ENCODE measurements at places on chromosomes 11 and 22.

GRCh38 chr22:32858121-32858703 is 56.7 kb downstream of the TIMP3 start:
- DNase-seq, result no peak

- DNase-seq, result no peak
Observed at GRCh38 chr22:21866833-21867527, 465 bp downstream of the MAPK1 start.

- DNase-seq, result peak; percentile 64
Observed at GRCh38 chr11:133834682-133835592, 10.4 kb downstream of the SPATA19 start.

DNA sequence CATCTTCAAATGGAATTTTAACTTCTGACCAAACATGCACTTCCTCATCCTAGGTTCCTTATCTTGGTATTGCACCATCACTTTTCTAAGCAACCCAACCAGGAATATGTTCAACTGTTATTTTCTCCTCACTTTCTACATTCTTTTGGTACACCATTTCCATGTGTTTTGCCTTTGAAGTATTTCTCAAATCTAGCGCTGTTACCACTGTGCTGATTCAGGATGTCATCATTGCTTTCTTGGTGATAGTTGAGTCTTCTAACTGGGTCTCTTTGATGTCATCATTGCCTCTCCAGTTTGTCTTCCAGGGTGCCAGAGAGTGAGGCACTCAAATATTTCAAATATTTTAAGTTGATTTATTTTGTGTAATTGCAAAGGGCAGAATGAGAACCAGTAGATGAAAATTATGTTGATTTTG is 47.5 kb downstream of the HORMAD2 start:
- DNase-seq, result peak; percentile 76

DNA sequence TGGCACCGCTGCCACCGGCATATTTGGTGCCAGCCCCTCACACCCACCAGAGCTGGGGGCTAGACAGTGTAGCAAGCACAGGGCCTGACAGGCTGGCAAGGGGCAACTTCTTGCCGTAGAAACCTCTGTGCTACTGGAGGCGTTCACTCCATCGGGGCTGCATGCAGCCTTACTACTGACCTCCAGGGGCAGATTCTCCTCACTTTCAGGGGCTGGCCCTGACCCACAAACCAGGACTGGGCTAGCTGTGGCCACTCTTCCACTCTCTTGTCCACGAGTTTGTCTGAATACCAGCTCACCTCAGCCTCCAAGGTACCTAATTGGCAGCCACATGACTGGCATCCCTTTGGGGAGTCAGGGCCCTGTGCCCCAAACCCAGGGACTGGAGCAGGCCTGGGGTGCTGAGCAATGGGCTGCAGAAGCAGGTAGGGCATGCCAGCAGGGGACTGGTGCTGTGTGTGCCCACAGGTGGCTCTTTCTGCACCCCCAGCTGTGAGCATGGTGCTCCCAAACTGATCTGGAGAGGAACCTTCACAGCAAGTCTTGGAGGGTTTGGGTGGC is 2.1 kb upstream of the LMO1 start:
- no peak for DNase-seq

GRCh38 chr11:100584201-100584985 is 102.7 kb upstream of the ARHGAP42 start:
- no peak for DNase-seq

DNA sequence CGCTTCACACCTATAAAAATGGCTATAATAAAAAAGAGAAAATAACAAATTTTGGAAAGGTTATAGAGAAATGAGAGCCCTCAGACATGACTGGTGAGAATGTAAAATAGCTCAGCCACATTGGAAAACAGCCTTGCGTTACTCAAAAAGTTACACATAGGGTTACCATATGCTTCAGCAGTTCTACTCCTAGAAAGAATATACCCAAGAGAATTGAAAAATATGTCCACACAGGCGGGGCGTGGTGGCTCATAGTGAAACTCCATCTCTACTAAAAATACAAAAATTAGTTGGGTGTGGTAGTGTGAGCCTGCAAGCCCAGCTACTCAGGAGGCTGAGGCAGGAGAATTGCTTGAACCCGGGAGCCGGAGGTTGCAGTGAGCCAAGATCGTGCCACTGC is 7.6 kb upstream of the JHY start:
- DNase-seq, result peak; percentile 17

- DNase-seq, result peak; percentile 8
Observed at GRCh38 chr22:44424867-44425693, 73.0 kb downstream of the RTL6 start.

- DNase-seq, result no peak
Observed at GRCh38 chr11:8354622-8355415, 91.1 kb upstream of the LMO1 start.

DNA sequence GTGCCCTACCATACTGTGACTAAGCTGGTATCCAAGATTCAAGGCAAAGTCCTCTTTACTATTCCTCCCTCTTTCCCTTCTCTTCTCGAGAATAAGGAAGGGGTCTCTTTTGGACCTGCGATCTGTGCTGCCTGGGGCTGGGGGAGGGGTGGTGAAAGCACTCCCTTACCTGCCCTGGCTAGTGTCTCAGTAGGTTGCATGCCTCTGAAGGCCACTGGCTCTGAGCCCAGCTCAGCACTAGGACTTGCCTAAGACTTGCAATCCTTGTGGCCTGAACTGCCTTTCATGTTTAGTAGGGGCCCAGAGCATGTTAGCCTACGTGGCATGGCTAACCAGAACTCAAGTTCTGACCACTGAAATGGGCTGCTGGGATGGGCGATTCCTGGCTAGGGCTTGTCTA is 13.0 kb upstream of the REXO2 start:
- DNase-seq, result no peak

- DNase-seq, result no peak
Observed at GRCh38 chr11:60594998-60595642, 79.9 kb downstream of the MS4A13 start.

DNA sequence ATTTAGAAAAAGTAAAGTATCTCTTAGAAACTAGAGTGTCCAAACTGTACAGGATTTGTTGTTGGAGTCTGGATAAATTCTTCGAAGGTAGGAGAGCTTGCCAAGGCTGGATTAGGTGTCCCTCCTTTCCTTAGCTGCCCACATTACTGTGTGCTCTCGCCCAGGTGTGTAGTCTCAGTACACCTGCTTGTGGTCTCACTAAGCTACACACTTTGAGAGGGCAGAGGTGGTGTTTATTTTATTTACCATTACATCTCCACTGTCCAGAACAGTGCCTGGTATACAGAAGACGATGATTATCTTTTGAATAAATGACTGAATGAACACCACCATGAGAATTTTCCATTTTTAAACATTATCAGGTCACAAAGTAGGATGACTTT is 36.5 kb downstream of the VSIG10L2 start:
- no peak for DNase-seq

DNA sequence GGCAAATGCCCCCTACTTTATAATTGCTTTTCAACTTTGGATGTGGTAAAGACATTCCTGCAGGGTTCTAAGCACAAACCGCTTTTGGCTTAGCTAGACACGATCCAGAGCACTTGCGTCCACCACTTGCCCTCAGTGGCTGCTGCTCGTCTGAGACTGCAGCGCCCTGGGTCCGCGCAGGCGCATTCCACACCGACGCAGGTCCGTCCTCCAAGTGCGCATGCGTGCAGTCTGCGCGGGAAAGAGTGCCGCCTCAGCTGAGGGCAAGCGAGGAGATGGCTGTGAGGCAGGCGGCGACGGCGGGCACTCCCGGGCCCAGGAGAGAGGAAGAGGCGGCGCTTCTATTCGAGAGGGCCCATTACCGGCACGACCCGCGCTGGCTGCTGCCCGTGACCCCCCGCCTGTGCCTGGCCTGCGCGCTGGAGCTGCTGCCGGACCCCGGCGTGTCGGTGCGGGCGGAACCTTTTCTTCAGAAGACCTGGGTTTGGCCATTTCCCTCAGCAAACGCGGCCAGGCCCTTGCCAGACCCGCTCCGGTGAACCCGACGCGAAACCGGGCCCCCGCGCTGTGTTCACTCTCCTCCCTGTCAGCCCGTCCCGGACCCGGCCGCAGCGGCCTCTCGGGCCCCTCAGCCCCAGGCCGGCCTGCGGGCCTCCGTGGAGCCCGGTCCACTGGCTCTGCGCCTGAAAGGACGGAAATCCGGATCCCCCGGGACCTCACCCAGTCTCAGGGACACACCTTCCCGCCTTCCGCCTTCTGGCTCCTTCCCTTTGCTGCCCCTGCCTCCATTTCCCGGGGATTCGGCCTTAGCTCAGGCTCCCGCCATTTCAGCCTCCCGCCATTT is at the start of gene MEI1:
Gene MEI1, plus strand, starts transcription at position 240 of the 844 bp plus-strand sequence. Its CDS starts 36 bp downstream, at position 276.
- DNase-seq, result peak; percentile 72

DNA sequence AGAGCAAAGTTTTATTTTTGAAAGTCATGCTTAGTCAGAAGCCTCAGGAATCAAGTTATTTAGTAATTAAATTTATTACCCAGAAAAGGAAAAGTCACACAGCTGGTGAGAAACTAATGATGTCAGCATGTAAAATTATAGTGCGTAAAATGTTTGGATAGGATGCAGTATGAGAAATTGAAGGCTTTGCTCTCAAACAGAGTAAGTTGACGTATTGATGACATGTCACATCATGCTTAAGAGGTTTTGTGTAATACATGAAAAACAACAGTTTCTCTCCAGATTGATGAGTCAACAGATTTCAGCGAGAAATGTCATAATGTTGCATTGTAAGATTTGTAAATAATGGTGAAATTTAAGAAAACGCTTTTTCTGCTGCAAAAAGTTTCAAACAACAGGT is 769.8 kb downstream of the METTL15 start:
- no peak for DNase-seq

GRCh38 chr11:67027483-67027930 is 4.6 kb downstream of the SYT12 start:
- no peak for DNase-seq

GRCh38 chr22:30823015-30823370 is 128.3 kb downstream of the OSBP2 start:
- DNase-seq, result no peak

Data from fibroblast of skin of back (primary cell).